ENCODE measurements at places on chromosomes 2 and 18.
A peak's percentile ranks its signal among the peaks of the same experiment; 100 is the strongest.

DNA sequence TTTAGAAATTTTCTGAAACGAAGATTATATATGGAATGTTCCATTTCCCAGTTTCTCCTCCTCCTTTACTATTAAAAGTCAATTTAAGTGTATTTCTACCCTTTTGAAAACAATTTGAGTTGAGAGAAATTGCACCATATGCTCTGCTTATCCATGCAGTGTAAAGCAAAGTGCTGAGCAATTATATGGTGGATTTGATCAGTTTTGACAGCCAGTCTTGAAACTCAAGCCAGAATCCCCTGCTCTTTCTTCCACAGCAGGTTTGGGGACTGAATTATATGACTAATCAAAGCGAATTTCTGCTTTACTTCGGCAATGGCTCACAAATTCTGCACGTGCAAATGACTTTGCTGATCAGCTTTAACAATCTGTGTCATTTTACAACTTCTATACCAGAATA, 1183.6 kb downstream of the LRP1B start:
- DNase-seq, result no peak

GRCh38 chr18:59514203-59514602, 155.1 kb upstream of the LMAN1 start:
- DNase-seq, result peak; percentile 90

GRCh38 chr2:15271276-15271675, 289.9 kb downstream of the NBAS start:
- no peak for DNase-seq

- DNase-seq, result peak; percentile 81
These were observed 86.3 kb upstream of the EFEMP1 start for GRCh38 chr2:56009758-56010458.

All from cardiac fibroblast (primary cell).